ENCODE measurements at places on chromosomes 6 and 20. TPM values are rescaled to one million over a fixed set of nuclear protein-coding genes. Genes with fewer than 3 reads are reported as not detected.

GRCh38 chr6:159969921-159970320, 1.0 kb downstream of the IGF2R start:
- peaks cover 33% of the 10 kb centered on the region for H3K36me3 ChIP-seq
- H3K27me3 ChIP-seq, result no peaks in the 10 kb centered on the region
- peak overlapping the region; percentile 97 for H3K4me3 ChIP-seq
- H3K27ac ChIP-seq, result peak overlapping the region; percentile 93

DNA sequence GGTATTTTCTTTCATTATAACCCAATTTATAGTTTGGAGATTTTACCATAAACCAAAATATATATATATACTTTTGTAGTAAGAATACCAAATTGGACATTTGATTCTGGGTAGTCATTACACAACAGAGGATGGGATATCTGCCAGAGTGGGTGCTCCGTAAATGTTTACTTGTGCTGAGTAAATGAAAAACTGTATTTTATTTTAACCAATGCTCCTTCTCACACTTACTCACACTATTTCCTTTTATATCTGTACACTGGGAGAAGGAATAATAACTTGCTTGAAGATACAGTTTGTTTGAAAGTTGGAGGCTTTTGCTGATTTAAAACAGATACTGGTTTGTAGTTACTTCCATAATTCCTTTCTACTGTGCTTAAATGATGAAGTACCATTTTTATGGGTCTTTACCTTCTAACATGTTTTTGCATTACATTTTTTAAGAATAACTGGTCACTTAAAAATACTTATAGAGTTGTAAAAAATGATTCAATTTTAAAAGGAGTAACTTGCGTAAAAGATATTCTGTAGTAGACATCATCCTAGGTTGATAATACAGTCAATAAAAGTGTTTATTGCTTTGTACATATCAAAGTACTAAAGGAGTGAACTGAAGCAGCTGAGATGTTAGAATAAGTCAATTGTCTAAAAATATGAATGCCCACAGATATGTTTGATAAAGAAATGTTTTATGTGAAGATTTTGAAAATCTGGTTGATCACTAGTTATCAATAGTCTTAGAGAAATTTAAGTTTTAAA, 411.7 kb downstream of the UTRN start:
- DNase-seq, result no peak
- H3K4me3 ChIP-seq, result no peak overlapping the region
- no peak overlapping the region for H3K27ac ChIP-seq
- H3K4me1 ChIP-seq, result peaks cover 18% of the 10 kb centered on the region
- no peaks in the 10 kb centered on the region for H3K27me3 ChIP-seq
- peaks cover 11% of the 10 kb centered on the region for H3K36me3 ChIP-seq

NELFE gene
- 75.5 TPM for total RNA-seq

GRCh38 chr6:47016909-47017308, 25.2 kb downstream of the ADGRF1 start:
- no peak for DNase-seq
- H3K27ac ChIP-seq, result no peak overlapping the region
- H3K4me1 ChIP-seq, result no peaks in the 10 kb centered on the region
- peaks cover 6% of the 10 kb centered on the region for H3K27me3 ChIP-seq
- no peak overlapping the region for H3K4me3 ChIP-seq

DNA sequence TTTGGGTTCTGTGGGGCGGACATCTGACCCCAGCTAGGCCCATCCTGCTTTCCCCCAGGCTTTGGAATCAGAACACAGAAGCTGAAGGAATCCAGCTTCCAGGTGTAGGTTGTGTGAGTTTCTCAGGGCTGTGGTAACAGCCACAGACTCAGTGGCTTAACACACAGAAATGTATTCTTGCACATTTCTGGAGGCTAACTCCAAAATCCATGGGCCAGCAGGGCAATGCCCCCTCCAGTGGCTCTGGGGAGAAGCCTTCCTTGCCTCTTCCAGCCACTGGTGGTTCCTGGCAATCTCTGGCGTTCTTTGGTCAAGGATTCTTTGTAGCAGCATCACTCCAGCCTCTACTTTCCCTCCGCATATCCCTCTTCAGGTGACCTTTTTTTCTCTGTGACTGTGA, 1.3 kb upstream of the EMILIN3 start:
- peaks cover 44% of the 10 kb centered on the region for H3K27me3 ChIP-seq
- DNase-seq, result no peak
- no peak overlapping the region for H3K27ac ChIP-seq
- peaks cover 10% of the 10 kb centered on the region for H3K4me1 ChIP-seq

DNA sequence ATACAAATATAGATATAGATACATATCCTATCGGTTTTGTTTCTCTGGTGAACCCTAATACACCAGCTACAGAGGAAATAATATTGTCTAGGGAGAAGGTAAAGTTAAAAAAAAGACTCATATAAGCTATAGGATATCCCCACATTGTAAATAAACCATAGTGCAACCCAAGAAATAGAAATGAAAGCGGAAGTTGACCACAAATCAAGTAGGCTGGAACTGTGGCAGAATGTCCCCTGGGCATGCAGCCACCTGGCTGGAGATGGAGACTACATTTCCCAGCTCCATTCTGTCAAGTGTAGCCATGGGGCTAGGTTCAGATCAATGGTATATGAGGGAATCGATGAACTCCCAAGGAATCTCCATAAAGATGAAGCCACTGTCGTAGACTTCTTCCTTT, 70.1 kb upstream of the RPS6KA2 start:
- DNase-seq, result no peak
- peaks cover 5% of the 10 kb centered on the region for H3K4me1 ChIP-seq
- no peaks in the 10 kb centered on the region for H3K36me3 ChIP-seq
- H3K4me3 ChIP-seq, result no peak overlapping the region

DNA sequence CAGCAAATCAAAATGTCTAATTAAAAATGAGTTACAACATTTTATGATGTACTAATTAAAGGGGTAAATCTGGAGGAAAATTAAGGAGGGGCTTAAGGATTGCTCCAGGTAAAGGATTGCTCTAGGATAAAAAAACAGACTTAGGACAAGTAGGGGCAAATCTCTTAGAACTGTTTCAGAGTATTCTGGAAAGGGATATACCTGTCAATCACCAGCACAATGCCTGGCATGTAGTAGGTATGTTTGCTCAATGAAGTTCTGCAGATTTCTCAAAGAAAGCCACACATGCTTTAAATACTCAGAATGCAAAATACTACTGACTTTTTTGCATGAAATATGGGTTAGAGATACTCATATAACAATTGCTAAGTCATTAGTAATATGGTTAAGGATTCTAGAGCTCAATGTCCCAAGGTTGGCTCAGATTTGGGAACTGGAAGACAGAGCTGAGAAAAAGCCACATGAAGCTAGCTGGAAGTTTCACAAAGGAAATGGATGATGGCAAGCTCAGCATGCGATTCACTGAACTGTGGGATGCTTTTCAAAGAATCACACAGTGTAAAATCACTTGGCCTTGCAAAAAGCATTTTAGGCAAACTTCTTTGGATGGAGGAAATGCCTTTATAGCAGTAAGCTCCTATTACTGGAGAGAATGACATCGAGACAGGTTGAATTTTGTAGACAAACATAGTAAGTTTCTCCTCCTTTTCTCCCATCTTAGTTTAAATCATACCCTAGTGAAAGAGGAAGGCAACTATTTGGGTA, 72.8 kb downstream of the MAP3K5 start:
- no peak overlapping the region for H3K27ac ChIP-seq
- no peak overlapping the region for H3K4me3 ChIP-seq
- H3K4me1 ChIP-seq, result peaks cover 20% of the 10 kb centered on the region

GRCh38 chr6:30691208-30691847, 544 bp upstream of the NRM start:
- peak overlapping the region; percentile 17 for H3K27ac ChIP-seq
- H3K27me3 ChIP-seq, result no peaks in the 10 kb centered on the region
- H3K36me3 ChIP-seq, result peaks cover 7% of the 10 kb centered on the region
- H3K4me1 ChIP-seq, result peaks cover 34% of the 10 kb centered on the region

- H3K36me3 ChIP-seq, result peaks cover 11% of the 10 kb centered on the region
- no peaks in the 10 kb centered on the region for H3K27me3 ChIP-seq
- H3K4me1 ChIP-seq, result peaks cover 23% of the 10 kb centered on the region
- H3K27ac ChIP-seq, result no peak overlapping the region
These were observed 33.3 kb upstream of the GRM4 start for GRCh38 chr6:34179106-34179720.

DNA sequence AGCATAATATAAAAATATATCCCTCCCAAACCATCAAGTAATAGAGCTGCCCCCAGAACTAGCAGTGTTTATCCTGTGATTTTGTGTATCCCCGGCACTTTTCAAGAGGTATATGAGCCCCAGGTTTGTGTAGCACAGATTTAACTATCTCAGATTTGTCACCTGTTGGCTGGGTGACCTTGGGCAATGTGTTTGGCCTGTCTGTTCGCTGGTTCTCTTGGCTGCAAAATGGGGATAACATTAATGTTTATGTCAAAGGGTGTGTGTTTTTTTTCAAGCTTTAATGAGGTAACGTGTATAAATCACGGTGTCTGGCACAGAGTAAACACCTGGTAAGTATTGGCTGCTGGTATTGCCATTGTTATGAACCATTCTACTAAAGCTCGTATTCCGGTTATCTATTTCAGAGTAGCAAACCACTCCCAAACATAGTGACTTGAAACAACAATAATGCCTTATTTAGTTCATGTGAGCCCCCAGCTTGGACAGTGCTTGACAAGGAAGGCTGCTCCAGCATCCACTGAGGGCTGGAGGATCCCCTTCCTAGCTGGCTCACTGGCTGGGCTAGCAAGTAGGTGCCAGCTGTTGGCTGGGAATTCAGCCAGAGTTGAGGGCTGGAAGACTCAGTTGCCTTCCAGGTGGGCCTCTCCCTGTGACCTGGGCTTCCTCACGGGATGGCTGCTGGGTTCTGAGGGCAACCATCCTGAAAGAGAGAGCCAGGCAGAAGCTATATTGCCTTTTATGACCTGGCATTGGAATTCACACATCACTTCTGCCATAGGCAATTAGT, 36.2 kb downstream of the PDRG1 start:
- no peaks in the 10 kb centered on the region for H3K36me3 ChIP-seq
- H3K27me3 ChIP-seq, result peaks cover 20% of the 10 kb centered on the region
- no peaks in the 10 kb centered on the region for H3K4me1 ChIP-seq
- no peak for DNase-seq

GRCh38 chr6:53924821-53925422, 130.1 kb downstream of the LRRC1 start:
- H3K4me1 ChIP-seq, result no peaks in the 10 kb centered on the region
- no peak for DNase-seq
- H3K36me3 ChIP-seq, result no peaks in the 10 kb centered on the region

NMBR gene
- total RNA-seq, result not detected

MCM3 gene
- total RNA-seq, result 335 TPM

DNA sequence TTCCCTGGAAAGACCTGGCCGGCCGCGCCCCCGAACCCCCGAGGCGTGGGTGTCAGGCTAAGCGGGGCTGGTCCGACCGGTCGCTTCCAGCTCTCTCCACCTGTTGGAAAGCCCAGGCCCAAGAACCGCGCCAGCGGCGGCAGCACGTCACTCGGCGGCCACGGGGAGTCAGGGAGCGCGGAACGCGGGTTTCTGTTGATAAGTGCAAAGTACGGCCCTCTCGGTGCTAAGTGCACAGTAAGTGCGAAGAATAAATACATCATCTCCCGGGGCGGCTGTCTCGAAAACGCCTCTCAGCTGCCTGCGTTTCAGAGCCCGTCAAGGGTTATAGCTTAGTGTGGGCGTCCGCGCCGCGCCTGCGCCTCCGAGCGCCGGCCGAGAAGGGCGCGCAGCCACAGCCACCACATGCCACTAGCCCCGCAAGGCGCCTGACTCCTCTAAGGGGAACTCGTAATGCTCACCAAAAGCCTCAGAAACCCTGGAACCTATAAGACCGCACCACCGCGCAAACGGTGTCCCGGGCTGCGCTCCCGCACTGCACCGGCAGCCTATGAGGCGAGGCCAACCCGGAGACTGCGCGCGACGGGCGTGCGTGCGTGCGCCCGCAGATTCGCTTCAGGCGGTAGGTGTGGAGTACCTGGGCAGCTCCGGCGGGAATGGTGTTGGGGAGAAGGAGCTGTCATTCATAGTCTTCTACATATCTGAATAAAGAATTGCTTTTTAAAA, 9.2 kb upstream of the TBX18 start:
- H3K27ac ChIP-seq, result no peak overlapping the region
- H3K4me3 ChIP-seq, result no peak overlapping the region
- peaks cover 3% of the 10 kb centered on the region for H3K36me3 ChIP-seq
- DNase-seq, result no peak
- peaks cover 4% of the 10 kb centered on the region for H3K4me1 ChIP-seq

PPIL6 gene
- total RNA-seq, result 0.64 TPM

DNA sequence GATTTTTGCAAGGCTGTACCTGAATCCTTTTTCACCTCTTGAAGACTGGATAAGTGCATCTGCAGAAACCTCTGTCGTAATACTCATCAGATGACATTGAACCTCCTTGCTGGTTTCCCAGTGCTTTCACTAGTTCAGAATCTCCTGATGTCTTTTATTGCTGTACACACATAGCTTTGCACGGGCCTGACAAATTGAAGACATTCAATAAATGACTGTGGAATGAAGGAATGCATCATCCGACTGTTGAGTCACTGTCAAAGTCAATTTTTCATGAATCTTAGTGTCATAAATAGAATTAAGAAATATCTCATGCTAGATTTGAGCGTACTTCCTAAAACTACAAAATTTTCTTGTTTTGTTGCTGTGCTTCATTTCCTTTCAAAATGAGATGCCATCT, 598.2 kb upstream of the MAP3K7 start:
- H3K27me3 ChIP-seq, result no peaks in the 10 kb centered on the region
- H3K27ac ChIP-seq, result no peak overlapping the region
- H3K4me1 ChIP-seq, result no peaks in the 10 kb centered on the region
- DNase-seq, result no peak
- no peaks in the 10 kb centered on the region for H3K36me3 ChIP-seq
- H3K4me3 ChIP-seq, result no peak overlapping the region

DNA sequence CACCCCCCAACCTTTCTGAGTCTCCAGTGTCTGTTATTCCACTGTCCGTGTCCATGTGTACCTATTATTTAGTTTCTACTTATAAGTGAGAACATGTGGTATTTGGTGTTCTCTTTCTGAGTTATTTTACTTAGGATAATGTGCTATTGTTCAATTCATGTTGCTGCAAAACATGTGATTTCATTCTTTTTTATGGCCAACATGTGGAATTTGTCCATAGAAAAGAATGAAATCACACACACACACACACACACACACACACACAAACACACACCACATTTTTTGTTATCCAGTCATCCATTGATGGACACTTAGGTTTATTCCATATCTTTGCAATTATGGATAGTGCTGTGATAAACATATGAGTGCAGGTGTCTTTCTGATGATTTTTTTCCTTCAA, 23.5 kb downstream of the IGF2R start:
- H3K36me3 ChIP-seq, result peaks cover 68% of the 10 kb centered on the region
- no peaks in the 10 kb centered on the region for H3K27me3 ChIP-seq
- DNase-seq, result no peak
- peaks cover 59% of the 10 kb centered on the region for H3K4me1 ChIP-seq
- no peak overlapping the region for H3K27ac ChIP-seq
- no peak overlapping the region for H3K4me3 ChIP-seq

DNA sequence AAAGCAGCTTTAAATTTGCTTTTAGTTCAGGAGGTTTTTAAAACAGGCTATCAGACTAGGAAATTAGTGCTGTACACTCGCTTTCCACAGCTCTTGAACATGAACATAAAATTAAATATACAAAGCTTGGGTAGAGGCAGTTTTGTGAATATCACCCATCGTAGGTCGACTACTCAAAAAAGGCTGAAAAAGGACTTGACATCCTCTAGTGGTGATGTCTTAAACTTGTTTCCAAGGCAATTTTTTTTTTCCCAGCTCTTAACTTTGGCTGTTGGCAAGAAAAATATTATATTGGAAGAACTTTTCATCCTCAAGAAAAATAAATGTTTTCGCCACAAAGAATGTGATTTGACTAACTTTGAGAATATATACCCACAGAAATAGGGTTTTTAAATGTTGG, 2.9 kb downstream of the MAP7 start:
- no peaks in the 10 kb centered on the region for H3K4me1 ChIP-seq
- no peaks in the 10 kb centered on the region for H3K36me3 ChIP-seq
- H3K27ac ChIP-seq, result no peak overlapping the region
- DNase-seq, result no peak
- H3K27me3 ChIP-seq, result peaks cover 80% of the 10 kb centered on the region

EBF4 gene
- total RNA-seq, result 0.98 TPM

PTCHD4 gene
- total RNA-seq, result not detected

Data from activated naive CD8-positive, alpha-beta T cell treated with anti-CD3 and anti-CD28 coated beads for 36 hours (primary cell).